ENCODE measurements at places on chromosomes 13 and 19.

GRCh38 chr13:27631156-27631555 lies 9.5 kb downstream of the POLR1D start:
- no peak for DNase-seq

GRCh38 chr13:106596275-106596937 lies 28.5 kb upstream of the ARGLU1 start:
- DNase-seq = no peak

DNA sequence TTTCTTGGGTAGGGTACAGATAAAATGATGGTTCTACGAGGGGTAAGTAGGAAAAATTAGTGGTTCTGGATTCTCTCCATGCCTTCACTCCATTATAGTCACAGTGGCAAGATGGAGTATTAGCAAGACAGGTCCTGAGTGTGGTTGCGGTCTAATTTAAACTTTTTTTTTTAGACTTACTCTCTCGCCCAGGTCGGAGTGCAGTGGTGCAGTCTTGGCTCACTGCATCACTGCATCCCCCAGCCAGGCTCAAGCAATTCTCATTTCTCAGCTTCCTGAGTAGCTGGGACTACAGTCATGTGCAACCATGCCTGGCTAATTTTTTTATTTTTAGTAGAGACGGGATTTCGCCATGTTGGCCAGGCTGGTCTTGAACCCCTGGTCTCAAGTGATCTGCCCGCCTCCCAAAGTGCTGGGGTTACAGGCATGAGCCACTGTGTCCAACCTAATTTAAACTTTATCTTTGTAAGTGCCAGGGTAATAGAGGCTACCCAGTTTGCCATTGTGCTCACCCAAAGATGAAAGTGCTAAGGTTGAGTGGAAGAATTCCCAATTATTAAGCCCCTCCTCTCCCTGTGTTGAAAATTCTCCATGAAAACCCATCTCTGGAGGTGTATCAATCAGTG lies 135.6 kb downstream of the TM9SF2 start:
- DNase-seq = no peak

DNA sequence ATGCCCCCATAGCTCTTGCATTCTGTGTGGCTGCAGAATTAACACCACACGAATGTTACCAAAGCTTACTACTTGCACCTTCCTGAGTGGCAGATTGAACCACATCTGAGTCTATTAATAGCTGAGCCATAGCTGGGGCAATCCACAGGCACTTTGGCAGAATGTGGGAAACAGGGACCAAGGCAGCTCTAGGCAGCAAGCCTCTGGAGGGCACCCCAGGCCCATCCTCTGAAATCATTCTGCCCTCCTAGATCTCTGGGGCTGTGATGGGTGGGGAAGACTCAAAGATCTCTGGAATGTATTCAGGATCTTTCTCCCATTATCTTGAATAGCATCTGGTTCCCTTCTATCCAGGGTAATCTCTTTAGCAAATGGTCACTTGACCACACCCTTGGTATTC lies 139.3 kb downstream of the TNFRSF19 start:
- no peak for DNase-seq

DNA sequence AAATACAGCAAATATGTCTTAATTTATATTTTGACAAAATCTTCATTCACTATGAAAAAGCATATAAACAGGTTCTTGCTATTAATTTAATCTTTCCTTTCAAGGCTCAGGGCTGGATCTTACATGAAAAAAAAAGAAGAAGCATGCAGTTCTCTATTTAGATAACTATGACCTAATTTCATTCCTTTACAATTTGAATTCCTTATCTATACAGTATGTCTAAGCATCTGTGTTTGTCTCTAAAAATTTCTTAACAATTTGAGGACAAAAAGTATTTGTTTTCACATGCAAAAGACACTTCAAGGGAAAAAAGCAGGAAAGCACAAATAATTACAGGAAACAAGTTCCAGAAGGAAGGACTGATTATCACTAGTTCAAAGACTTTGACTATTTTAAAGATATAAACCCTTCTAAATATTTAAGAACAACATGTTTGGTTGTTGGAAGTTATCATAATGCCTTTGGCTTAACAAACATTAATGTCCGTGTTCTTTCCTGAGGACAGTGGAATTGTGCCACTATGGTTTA lies 157.5 kb downstream of the TBC1D4 start:
- no peak for DNase-seq

- no peak for DNase-seq
Observed at GRCh38 chr19:32450217-32450616, 44.6 kb downstream of the DPY19L3 start.
